GM23248 (cell line): ENCODE measurements at places on chromosomes 4 and X.

GRCh38 chr4:76276813-76277212 lies 25.3 kb downstream of the FAM47E start:
- no peak for DNase-seq

- DNase-seq: no peak
Measured at GRCh38 chr4:155491336-155492120, 114.8 kb upstream of the MAP9 start.

- DNase-seq: peak; percentile 39
Measured at GRCh38 chr4:77120886-77121508, 36.0 kb upstream of the CCNG2 start.

GRCh38 chrX:69522052-69522451 lies 17.9 kb downstream of the NALF2 start:
- DNase-seq: no peak

DNA sequence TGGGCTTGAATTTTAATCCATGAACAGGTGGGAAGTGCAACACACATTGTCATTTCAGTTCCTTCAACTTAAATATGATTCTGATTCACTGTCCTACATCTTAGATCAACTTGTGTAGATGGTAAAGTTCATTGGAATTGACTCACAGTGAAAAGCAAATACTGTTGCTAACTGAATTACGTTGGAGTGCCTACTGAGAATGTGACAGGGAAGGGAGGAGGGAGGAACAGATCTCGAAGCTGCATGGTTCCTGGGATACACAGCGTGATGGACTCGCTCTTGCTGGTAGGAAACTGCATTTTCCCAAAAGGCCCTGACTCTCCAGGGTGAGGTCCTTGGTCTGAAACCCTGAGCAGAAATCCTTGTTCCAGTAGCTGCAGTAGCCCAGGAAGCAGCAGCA lies 284.2 kb downstream of the USP46 start:
- DNase-seq: no peak

DNA sequence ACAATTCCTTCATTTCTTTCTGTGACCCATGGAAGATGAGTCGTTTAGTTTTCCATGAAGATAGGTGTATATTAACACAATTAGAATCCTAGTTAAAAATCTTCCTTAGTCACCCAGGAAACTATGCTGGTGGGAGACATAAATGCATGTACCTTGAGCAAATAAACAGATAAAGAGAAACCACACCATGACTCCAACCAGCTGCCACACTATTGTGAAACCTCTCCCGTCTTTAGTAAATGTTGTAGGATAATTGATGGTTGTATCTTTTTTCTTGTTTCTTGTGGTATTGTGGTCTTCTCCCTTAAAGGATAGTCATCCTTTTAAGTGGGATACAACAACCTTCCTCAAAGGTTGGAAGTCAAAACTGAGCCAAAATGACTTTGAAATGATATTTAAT lies 103.8 kb upstream of the LEF1 start:
- DNase-seq: no peak

- peak; percentile 4 for DNase-seq
Measured at GRCh38 chrX:46967547-46967946, 55.3 kb downstream of the JADE3 start.

- DNase-seq: peak; percentile 89
Measured at GRCh38 chrX:40132751-40133150, 35.0 kb upstream of the BCOR start.

DNA sequence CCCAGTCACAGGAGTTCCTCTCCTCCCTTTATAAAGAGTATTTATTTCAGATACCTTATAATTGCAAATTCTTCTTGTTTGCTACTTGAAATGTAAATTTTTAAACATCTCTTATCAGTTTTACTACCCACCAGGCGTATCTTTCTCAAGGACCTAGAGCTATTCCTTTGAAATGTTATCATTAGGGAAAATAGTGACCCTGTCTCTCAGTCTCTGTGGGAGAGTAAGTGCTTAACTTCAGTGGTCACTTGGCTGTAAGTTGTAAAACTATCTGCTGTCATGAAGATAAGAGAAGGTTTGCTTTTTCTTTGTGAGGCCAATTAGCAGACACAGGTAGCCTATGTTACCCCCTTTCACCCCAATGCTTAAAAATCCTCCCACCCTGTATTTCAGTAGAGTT lies 241.6 kb downstream of the TACR3 start:
- no peak for DNase-seq

DNA sequence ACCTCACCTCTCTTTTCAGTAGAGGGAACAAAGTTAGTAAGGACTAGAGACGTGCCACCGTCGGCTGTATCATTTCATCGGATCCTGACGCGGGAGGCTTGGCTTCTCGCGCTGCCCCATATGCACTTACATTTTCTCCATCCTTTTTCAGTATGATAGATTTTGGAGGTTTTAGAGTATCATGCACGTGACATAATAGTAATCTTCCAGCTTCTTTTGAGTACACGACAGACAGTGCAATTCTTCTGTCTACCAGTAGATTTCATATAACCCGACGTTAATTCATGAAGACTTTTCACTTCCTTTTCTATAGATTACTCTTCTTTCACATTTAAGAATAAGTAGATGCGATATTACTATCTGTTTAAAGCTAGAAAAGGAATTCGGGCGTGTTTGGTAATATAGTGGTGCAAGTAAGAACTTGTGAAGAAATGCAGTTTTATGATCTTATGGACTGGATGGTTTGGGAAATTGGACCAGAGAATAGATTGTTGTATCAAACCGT lies 1.0 kb downstream of the CDS1 start:
- peak; percentile 37 for DNase-seq

GRCh38 chr4:2925496-2925895 lies 37.7 kb downstream of the NOP14 start:
- no peak for DNase-seq
